ENCODE measurements at places on chromosomes 1 and 21.

- peak; percentile 90 for DNase-seq
These were observed at the start of gene COL18A1 for GRCh38 chr21:45404730-45405270. TSS of gene COL18A1 (plus strand) at chr21:45405165. CDS start at chr21:45405231, 66 bp downstream.

DNA sequence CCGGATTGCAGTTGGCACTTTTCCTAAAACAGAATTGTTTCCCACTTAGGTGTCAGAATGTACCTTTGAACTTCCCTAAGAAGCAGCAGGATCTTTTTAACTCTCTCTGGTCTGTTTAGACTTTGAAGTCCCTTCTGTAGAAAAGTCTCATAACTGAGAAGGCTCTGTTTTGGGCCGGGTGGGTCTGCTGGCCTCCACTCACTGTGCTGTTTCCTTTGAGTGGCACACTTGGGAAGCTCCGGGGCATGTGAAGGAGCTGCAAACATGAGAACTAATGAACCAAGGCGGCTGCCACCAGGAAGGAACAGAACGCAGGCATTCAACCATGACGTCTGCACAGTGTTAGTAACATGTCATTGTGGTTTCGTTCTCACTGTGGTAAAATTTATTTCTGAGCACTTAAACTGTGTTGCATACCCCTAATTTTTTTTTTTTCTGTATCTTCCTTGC is 19.5 kb upstream of the NCMAP start:
- no peak for DNase-seq

GRCh38 chr1:39368045-39368444 is 123.4 kb upstream of the BMP8A start:
- no peak for DNase-seq

- no peak for DNase-seq
These were observed 32.0 kb upstream of the EPHA8 start for GRCh38 chr1:22531251-22531650.

- DNase-seq: no peak
These were observed 29.4 kb upstream of the GCLM start for GRCh38 chr1:93938461-93939145.

GRCh38 chr1:58749646-58750045 is 34.2 kb downstream of the JUN start:
- no peak for DNase-seq

- no peak for DNase-seq
These were observed 27.2 kb upstream of the BCL10 start for GRCh38 chr1:85303440-85304162.

DNA sequence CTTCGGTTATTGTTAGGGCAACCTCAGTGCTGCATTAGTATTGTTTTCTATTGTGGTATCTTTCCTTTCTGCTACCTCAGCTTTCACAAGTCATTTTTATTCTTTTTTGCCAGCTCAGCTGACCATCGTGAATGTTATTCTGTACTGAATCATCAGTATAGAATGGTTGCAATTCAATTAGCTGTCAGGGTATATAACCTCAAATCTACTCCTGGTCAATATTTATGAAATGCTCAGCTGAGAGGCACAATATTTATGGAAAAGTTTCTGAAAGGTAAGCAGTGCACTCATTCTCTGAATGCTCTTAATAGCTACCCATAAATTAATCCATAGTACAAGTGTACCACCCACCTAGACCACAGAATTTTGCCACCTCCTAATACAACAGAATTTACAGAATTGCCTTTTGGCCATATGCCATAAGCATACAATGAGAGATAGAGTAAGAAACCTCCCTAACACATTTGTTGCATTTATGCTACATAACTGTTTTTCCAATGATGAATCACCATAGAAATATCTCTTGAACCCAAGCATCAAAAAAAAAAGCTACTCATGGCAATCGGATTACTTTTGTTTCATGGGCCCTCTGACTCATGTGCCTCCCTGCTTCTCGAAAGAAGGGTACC is 732.6 kb upstream of the CHRM3 start:
- DNase-seq: no peak

- DNase-seq: no peak
These were observed 377.1 kb downstream of the LRRIQ3 start for GRCh38 chr1:73820843-73821242.

- DNase-seq: no peak
These were observed 18.7 kb upstream of the CA6 start for GRCh38 chr1:8926707-8927694.

- no peak for DNase-seq
These were observed 13.0 kb upstream of the FAM110D start for GRCh38 chr1:26145960-26146294.

- DNase-seq: peak; percentile 41
These were observed 147.5 kb downstream of the PTPRU start for GRCh38 chr1:29383746-29384371.

DNA sequence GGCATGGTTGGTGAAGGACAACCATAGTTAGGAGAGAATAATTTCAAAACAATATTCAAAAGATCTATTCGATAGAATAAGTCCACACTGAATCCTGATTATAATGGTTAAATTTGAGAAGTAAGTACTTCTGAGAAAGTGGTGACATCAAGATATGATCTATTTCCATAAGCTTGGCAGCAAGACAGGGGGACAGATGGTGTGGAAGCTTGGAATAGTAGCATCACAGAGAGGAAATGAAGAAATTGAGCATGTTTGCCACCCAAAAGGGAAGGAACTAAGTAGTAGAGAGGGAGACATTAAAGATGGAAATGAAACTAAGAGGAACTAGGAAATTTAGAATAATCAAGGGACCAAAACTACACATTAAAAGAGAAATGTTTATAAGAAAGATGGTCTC is 94.5 kb downstream of the OLFM3 start:
- DNase-seq: no peak

DNA sequence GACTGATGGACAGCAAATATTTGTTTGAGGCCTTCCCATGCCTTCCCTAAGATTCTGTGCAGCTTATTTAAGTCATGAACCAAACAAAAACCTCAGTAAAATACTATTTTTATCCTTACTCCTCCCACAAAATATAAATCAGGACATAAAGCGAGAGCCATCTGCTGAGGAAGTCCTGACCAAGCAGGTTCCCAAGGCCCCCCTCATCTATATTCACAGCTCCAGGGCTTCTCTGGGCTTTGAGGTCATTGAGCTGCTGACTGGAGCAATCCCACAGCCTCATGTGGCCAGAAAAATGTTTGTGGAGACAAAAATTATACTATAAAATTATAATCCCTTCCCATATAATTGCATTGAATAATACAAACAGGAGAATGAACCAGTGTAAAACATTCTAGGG is 846.2 kb downstream of the ADGRL2 start:
- no peak for DNase-seq

DNA sequence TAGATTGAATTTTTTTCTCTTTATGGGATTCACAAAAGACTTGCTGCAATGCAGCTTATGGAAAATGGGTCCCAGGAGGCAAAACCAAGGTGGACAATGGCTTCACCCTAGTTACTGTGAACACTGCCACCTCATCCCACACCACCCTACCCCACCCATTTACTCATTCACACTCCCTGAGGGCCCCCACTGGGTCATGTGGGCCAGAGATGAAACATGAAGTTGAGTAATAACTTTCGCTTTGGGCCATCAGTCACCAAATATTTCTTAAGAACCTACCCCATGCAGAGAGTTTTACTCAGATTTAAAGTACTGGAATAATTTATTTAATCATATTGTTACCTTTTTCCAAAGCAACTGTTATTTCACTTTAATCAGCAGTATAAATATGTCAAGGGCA is 191.8 kb downstream of the TPR start:
- no peak for DNase-seq

DNA sequence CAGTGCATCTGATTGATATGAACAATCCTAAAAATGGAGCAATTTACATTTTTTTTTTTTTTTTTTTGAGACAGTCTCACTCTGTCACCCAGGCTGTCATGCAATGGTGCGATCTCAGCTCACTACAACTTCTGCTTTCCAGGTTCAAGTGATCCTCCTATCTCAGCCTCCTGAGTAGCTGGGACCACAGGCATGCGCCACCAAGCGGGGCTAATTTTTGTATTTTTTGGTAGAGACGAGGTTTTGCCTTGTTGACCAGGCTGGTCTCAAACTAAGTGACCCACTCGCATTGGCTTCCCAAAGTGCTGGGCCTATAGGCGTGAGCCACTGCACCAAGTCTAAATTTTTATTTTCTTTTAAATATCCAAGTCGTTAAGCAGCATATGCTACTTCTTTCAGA is 109.0 kb downstream of the FAF1 start:
- no peak for DNase-seq

GRCh38 chr1:146012703-146013558 is 8.6 kb downstream of the HJV start:
- peak; percentile 64 for DNase-seq

DNA sequence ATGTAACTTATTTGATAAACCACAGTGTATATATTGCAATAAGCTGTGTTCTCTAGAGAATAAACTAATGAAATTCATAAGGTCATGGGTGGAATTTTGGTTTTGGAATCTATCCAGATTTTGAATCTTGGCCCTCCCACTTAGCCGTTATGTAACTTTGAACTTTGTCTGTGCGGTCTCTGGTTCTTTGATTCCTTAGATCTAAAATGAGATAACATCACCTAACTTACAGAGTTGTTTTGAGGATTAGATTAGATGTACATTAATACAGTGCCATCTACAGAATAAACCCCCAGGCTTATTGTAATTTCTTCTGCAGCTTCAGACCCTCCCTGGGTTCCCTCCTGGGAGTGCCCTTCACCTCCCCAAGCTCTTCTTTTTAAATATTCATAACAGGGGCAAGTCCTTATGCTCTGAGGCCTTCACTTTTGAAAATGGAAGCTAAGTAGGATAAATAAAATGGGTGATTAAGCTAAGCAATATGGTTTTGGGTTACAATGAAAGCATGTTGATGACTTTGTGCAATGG is 124.3 kb downstream of the ATG4C start:
- DNase-seq: no peak

DNA sequence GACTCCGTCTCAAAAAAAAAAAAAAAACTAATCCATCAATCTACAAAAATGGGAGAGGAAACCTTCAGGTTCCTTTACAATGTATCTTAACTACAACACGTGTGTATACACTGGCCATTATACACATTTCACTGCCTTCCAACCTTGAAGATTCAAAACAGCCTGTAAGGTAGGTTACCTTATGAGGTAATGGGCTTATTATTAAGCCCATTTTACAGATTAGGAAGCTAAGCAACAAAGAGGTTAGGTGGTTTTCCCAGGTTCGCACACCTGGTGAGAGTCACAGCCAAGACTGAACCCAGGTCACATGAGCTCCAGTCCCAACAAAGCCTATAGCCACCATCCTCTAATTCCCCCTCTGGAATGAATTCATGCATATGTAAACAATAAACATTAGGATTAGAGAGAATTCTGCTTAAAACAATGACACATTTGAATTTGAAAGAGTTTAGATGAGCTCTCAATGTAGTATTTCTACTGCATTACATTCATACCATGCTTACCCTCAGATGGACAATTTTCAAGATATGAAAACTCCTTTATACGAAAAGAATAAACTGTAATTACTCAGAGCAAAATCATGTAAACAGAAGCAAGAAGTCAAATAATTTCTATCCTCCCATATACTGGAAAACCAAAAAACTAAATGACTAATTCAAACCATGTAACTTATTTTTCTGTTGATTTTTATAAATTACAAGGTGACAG is 54.8 kb downstream of the EIF4G3 start:
- DNase-seq: no peak

DNA sequence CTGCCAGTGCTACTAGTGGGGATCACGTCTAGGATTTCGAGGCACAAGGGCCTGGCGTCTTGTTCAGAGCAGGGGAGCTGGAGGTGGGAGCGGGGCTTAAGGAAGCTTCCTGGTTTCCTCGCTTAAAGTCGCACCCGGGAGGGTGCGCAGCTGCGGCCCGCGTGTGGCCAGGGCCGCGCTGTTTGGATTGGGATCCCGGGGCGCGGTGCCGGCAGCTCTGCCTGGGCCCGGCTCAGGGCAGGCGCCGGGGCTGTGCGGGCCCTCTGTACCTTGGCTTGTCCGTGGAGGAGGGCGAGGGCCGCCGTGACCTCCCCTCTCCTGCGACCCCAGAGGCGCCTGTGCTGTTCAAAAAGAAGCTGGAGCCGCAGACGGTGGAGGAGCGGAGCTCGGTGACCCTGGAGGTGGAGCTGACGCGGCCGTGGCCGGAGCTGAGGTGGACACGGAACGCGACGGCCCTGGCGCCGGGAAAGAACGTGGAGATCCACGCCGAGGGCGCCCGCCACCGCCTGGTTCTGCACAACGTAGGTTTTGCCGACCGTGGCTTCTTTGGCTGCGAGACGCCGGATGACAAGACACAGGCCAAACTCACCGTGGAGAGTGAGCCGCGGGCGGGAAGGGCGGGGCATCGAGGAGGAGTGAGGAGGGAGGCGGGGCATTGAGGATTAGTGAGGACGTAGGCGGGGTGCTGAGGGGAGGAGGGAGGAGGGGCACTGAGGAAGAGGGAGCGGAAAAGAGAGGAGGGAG is 67.8 kb downstream of the OBSCN start:
- no peak for DNase-seq

GRCh38 chr1:93384656-93385055 is 38.9 kb downstream of the DR1 start:
- DNase-seq: no peak

DNA sequence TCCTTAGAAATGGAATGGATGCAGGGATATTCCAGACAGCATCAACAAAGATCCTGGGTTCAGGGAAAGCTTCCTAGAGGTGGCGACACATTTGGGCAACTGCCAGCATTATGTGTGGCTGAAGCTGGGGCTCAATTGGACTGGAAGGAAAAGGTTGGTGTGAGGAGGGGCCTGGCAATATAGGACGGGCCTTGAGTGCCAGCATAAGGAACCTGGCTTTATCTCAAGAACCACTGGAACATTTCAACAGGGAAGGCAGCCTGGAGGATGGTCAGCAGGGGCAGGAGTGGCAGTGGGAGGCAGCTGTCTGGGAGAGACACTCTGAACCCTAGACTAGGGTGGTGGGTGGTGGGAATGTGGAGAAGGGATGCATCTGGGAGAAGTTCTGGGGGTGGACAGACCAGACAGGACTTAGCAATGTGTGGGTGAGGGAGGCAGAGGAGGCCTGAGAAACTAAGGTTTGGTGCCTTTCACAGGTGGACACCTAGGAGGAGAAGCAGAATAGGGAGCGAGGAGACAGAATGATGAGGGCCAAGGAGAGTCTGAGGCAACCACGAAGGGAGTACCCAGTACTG is 3.5 kb downstream of the SH3BGRL3 start:
- DNase-seq: no peak

DNA sequence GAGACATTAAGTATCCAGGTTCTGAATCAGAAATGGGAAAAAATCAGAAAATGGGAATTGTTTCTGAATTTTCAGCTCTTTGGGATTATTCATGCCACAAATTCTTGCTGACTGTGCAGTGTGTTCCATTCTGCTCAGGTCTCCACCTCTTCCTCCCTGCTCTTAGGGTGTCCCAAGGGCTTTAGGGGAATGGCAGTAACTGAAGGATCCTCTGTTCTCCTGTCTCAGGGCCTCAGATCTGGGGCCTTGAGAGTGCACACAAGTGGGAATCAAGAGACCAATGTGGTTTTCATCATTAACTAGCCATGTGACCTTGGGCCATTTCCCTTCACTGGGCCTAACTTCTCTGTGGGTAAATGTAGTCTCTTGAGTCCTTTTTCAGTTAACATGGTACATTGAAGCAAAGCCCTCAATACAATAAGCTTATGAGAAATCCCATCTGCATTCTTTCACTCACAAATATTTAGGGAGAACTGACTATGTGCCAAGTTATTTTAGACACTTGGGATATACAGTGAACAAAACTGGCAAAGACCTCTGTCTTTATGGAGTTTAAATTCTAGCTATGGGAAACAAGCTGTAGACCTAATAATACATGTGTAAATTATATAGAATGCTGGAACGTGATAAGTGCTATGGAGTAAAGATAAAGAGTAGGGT is 75.7 kb upstream of the SPATA6 start:
- DNase-seq: no peak

GRCh38 chr1:227762231-227762911 is 27.1 kb downstream of the SNAP47 start:
- peak; percentile 91 for DNase-seq

Data from H54 (cell line).